ENCODE measurements at places on chromosomes 1 and 21. TPM values are rescaled to one million over a fixed set of nuclear protein-coding genes. Genes with fewer than 3 reads are reported as not detected.

MAP10 gene
- polyA plus RNA-seq, result 1.3 TPM

PRAMEF1 gene
- polyA plus RNA-seq, result not detected

ZSWIM5 gene
- polyA plus RNA-seq, result 0.14 TPM

GART gene
- 44.7 TPM for polyA plus RNA-seq

EPHA8 gene
- polyA plus RNA-seq, result not detected

LAMC1 gene
- polyA plus RNA-seq, result 5.5 TPM

SORT1 gene
- 0.09 TPM for polyA plus RNA-seq

CD244 gene
- polyA plus RNA-seq, result 1.6 TPM

SAMD13 gene
- polyA plus RNA-seq, result not detected

All from IgD-negative memory B cell (primary cell).